Stimulated activated CD4-positive, alpha-beta T cell treated with anti-CD3 and anti-CD28 coated beads, Interleukin-4, amount 100 ng/mL, for 1 hour (primary cell): ENCODE measurements at places on chromosomes 1 and 21.

DNA sequence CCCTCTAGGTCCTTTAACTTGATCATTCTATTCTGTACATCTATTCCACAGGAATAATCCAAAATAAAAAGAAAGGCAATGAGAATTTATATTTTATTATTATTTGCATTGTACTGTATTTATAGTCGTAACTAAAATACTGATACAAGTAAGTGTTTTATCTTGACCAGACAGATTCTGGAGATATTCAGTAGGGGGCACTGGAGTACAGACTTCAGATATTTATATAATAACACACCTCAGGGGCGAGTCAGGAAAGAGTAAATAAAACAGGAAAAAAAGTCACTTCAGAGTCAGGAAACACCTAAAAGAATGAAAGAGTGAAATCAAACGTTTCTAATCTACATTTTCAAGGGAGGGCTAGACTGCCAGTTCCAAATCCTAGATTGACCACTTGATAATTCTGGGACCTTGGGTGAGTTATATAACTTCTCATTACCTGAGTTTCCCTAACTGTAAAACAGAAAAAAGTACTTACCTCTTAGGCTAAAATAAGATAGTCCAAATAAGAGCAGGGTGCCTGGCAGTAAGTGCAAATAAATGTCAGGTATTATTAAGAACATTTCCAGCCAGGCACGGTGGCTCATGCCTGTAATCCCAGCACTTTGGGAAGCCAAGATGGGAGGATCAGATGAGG lies 31.1 kb upstream of the MTF1 start:
- DNase-seq = no peak

DNA sequence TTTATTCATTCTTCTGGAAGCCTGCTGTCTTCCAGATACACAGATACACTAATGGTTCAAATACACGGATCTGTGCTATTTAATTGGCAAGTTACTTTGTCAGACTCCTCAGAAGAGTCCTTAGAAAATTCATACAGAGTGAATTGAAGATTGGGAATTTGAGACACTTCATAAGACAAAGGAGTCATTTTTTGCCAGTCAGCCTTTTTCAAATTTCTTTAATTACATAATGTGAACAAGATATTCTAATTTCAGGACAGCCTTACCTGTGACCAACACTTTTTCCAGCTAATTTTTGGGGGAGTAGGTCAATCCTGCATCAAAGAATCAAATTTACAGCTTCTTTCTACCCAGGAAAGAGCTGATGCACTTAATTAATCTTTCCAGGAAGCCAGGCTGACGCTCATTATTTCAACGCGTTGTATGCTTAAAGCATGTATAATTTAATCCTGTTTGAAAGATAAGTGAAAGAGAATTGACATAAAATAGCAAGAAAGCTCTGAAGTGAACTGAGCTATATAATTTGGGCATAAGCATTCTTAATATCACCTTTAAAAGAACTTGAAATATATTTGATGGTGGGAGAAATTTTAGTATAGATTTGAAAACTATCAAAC lies 12.8 kb upstream of the NRIP1 start:
- DNase-seq = no peak

- no peak for DNase-seq
Observed at GRCh38 chr1:87513255-87513654, 184.6 kb downstream of the LMO4 start.

DNA sequence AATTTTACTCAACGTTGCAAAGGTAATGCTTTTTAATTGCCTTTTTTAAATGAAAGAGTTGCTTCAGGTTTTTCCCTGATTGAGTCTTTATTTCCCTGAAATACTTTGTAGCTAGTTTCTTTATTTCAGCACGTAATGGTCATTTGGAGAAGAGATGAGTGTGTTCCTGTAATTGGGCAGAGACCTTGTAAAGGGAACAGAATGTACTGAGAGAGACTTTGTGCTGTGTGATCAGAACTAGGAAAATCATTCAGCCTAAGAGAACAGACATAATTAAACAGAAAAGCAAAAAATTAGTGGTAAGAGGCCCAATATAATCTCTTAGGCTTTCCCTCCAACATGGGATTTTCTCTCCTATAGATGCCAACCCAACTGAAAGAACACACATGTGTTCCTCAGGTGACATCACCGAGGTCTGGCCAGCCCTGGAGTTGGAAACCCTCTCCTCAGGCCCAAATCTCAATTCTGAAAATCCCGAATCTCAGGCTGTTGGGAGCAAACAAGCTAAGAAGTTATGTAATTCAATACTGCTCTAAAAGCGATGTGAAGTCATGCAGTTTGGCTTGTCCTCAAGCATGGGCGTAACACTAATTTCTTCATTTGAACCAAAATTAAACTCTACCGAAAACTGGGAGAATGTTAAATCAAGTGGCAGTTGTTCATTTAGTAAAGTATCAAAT lies 102.0 kb downstream of the TGFB2 start:
- no peak for DNase-seq

DNA sequence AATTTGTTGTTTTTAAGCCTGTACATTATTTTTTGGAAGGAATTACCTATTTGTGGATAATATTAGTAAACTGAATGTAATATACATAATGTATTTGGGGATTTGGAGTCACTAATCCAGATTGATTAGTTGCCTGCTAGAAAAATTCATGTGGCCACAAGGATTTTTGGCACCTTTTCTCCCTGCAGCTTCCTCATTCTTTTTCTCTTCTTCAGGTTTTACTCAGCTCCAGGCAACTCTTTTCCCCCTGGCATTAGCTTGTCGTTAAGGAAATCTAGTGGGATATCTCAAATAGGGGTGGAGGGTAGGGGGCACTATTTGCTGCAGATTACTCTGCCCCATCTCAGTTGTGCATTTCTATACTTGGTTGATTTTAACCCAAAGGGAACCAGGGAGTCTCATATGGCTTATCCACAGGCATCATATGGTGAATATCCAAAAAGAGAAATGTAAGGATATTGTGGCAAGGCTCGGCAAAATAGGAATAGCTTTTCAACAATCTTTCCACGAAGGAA lies 203.1 kb downstream of the NFIA start:
- DNase-seq = no peak

DNA sequence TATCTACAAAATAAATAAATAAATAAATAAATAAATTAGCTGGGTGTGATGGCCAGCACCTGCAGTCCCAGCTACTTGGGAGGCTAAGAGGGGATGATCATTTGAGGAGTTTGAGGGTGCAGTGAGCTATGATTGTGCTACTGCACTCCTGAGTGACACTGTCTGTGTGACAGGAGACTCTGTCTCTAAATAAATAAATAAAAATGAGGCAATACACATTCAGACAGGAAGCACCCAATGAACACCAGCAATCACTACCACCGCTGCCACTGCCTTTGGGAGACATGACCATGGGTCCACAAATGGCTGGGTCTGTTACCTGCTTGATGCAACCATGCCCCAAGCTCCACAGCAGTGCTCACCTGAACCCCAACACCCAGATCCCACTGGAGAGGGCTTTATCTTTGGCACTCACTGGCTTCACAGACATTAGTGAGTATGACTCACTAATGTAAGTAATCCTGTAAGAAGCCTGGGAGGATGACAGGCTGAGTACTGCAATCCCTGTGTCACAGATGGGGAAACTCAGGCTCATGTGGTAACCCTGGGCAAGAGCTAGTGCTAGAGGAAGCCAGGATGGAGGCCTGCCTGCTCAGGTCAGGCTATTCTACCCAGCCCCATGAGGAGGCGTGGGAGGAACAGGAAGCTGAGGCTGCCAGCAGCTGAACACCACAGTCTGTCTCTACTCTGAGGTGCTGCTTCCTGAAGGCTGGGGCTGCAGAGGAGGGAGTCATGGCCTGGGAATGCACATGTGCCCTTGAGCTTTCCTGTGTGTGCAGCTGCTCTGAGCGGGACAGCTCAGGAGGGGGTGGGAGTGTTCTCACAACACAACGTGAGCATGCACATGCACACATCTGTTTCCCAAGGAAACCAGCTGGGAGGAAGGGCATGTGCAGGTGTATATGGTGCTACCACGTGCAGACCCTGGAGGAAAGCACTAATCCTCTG lies 43.0 kb downstream of the SLC9A1 start:
- DNase-seq = peak; percentile 53

- no peak for DNase-seq
Observed at GRCh38 chr21:24046829-24047443, 1560.3 kb downstream of the MRPL39 start.

GRCh38 chr1:102772831-102773230 lies 335.5 kb downstream of the COL11A1 start:
- no peak for DNase-seq

DNA sequence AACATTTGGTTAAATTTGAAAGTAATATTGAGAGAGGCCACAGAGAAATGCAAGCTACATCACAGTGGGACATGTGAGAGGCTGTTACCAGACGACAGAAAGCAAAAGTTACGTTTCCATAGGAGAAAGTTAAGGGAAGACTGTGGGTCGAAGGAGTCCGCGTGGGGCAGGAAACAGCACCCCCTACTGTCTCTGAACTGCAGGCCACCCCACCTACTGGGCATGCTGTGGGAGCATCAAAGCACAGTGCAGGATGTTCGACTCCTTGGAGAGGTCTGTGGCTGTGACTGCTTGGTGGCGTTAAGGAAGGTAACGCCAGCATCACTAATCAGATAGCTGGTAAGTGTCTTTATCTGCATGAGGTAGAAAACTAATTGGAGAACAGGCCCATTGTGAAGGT lies 123.9 kb downstream of the PTBP2 start:
- peak; percentile 4 for DNase-seq

DNA sequence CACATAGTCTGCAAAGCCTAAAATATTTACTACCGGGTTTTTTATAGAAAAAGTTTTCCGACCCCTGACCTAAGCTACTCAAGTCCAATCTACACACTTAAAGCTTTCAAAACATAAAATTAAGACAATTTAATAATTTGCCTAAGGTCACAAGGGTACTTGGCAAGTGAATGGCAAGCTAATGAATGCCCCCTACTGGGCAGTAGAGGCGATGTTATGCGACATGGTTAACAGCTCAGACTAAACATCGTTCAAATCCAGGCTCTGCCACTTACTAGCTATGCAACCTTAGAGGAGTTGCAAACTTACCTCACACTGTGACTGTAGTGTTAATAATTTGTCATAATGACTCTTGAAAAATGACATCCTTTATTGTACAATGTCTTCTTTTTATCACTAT lies 317.2 kb upstream of the NFIA start:
- no peak for DNase-seq

DNA sequence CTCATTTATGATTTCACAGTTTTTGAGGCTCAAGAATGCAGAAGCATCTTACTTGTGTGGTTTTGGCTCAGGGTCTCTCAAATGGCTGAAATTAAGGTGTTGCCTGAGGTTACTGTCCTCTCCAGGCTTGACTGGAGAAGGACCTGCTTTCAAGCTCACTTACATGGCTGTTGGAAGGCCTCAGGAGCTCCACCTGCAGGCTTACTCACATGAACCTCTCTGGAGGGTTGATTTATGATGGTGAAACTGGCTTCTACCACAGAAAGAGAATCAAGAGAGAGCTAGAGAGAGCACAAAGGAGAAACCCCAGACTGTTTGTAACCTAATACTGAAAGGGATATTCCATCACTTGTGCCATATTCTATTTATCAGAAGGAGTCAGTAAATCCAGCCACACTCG lies 6.2 kb upstream of the KCNK2 start:
- DNase-seq = no peak

- DNase-seq = no peak
Observed at GRCh38 chr1:117795190-117795589, 134.2 kb downstream of the GDAP2 start.

DNA sequence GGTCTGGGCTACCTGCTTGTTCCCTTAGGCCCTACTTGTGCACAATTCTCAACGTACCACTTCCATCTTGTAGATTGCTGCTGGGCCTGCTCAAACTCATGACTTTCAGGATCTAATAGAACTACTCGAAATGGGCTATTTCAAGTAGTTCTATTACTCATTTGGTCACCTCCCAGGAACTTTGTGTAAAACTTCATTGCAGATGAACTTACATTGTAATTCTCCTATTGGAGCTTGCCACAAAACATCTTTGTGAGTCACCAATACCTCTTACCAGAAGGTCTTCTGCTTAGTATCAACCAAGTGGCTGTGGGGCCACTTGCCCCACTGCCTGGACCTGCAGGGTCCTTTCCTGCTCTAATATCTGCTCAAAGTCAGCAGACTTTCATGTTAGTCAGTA lies 10.7 kb upstream of the MYOCOS start:
- no peak for DNase-seq

DNA sequence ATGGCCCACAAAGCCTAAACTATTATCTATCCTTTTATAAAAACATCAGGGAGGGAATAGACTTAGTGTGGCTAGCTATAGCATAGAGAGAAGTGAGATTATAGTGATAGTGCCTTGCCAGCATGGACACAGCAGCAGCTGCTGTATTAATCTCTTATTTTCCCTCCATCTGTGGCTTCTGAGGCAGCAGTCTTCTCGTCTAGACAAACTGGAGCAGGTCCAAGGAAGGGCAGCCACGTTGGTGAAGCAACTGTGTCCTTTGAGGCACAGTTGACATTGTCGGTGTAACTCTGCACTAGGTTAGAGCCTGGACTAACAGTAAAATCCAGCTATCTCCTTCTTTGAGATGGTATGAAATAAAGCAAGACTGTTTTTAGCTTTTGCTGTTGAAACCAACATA lies 131.3 kb downstream of the CACHD1 start:
- DNase-seq = no peak

DNA sequence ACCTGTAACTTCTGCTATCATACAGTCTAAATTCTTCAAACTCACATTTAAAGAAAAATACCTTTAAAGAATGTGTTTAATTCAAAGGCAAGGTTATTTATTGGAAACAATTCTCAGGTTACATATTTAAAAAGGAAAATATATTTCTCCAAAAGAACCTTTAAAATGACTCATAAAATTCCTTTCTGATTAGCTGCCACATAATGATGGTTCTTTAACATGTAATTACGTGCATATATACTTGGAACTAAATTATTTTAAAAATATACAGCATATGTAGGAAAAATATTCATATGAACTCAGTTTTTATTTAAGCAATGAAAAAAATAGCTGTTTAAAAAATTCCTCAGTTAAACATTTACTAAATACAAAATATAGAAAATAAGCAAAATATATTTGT lies 173.6 kb downstream of the COP1 start:
- no peak for DNase-seq

GRCh38 chr1:227781314-227781930 lies 34.1 kb upstream of the PRSS38 start:
- no peak for DNase-seq

DNA sequence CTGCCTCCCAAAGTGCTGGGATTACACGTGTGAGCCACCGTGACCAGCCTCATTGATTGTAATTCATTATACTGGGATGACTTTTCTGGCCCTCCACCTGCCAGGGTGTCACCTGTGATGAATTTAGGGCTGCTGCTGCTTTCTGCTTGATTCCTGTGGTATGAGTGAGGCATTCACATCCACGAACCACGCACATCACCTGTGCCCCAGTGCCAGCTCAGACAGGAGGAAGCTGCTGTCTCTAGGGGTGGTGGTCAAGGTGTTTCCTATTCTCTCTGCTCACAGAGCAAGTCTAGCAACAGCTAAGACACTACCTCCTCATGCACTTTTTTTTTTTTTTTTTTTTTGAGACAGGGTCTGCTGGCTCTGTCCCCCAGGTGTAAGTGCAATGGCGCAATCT lies 12.3 kb upstream of the LDLRAD2 start:
- no peak for DNase-seq
